Esophagus mucosa (tissue), 1 donor: ENCODE measurements at places on chromosomes 16 and 17. TPM values are rescaled to one million over a fixed set of nuclear protein-coding genes. Genes with fewer than 3 reads are reported as not detected.

GRCh38 chr16:3038896-3039295, 2.2 kb upstream of the BICDL2 start:
- ATAC-seq, result no peak

- no peak for ATAC-seq
These were observed at the start of gene DPEP3 for GRCh38 chr16:67979955-67980678. TSS of gene DPEP3 (minus strand) at chr16:67980499. CDS start at chr16:67980380, 119 bp downstream.

GRCh38 chr16:53664724-53665345, 38.8 kb downstream of the RPGRIP1L start:
- ATAC-seq, result no peak

DNA sequence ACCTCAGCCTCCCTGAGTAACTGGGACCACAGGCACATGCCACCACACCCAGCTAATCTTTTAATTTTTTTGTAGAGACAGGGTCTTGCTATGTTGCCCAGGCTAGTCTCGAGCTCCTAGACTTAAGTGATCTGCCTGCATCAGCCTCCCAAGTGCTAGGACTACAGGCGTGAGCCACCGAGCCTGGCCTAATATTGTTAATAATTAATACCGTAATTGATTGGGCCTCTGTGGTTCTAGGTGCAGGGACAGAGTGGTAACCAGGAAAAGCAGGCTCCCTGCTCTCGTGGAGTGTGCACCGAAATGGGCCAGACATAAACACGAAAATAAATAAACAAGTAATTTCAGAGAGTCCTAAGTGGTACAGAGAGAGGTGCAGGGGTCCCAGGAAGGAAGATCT, 241.0 kb downstream of the GSG1L start:
- no peak for ATAC-seq

- no peak for ATAC-seq
These were observed 291.2 kb downstream of the IRX3 start for GRCh38 chr16:53995378-53995777.

DNA sequence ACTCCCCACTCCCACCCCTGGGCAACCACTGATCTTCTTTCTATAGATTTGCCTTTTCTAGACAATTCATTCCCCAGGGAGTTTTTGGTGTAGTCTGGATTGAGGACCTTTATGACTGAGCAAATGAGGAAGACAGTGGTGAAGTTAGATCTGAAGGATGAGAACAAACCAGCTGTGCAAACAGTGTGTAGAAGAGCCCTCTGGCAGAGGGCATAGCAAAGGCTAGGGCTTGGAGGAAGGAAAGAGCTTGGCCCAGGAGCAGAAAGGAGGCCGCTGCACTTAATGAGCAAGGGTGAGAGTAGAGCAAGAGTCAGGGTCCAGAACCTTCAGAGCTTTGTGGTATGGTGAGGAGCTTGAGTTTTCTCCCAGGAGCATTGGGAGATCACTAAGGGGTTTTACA, 352.7 kb downstream of the CA10 start:
- no peak for ATAC-seq

- peak; percentile 67 for ATAC-seq
These were observed 270.7 kb downstream of the NTN1 start for GRCh38 chr17:9291912-9292560.

GRCh38 chr17:70677783-70678647, 508.7 kb downstream of the KCNJ2 start:
- no peak for ATAC-seq

GRCh38 chr17:54524501-54524900, 376.2 kb upstream of the TOM1L1 start:
- no peak for ATAC-seq

DNA sequence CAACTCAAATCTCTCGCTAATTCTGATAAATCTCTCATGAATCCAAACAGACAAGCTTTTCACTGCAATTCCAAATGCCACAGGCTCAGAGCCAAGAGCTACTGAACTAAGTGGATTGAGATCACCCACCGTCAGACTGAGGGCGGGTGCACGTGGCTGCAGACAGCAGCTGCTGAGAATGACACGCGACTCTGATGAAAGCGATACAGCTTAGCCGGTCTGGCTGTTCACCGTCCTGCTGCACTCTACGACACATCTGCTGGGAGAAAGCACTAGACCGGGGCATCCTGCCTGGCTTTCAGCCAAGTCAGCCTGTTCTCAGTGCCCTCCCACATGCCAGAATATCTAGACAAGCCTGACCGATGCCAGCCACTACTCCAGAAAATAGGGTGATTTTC, 42.6 kb downstream of the KLHDC4 start:
- ATAC-seq, result peak; percentile 35

GRCh38 chr17:63679214-63679613, 20.7 kb downstream of the LIMD2 start:
- ATAC-seq, result no peak

KCNJ12 gene
- total RNA-seq, result not detected

ZNF469 gene
- 0.24 TPM for total RNA-seq

GP1BA gene
- total RNA-seq, result not detected

TBC1D3D gene
- 0.24 TPM for total RNA-seq

JPT2 gene
- total RNA-seq, result 79.3 TPM

SLC38A8 gene
- not detected for total RNA-seq
